Activated CD4-positive, alpha-beta T cell treated with anti-CD3 and anti-CD28 coated beads for 24 hours (primary cell): ENCODE measurements at places on chromosomes 12 and 14.

DNA sequence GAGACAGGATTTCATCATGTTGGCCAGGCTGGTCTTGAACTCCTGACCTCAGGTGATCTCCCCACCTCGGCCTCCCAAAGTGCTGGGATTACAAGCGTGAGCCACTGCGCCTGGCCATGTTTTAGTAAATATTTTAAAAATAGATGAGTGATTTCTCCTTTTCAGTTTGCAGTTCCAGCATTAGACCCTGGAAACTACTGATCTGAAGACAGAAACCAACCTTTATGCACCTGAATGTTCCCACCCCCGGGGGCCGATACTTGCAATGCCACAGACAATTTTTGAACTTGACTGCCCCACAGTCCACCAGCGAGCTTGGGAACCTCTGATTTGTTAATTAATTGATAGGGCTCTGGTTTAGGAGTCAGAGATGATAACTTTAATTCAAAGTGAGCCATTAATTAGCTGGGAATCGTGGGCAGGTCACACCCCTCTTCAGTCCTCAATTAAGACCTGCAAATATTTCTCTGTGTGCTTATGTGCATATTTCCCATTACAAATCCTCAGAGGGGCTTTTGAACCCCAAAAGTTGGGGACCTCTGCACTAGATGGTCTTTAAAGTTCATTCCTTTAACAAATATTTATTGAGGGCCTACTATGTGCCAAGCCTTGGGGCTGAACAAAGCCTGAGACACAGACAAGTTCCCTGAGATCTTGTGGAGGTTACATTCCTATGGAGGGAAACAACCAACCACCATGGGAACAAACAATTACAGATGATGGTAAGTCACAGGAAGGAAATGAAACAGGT lies 4.1 kb upstream of the TMEM120B start:
- no peak for DNase-seq

DNA sequence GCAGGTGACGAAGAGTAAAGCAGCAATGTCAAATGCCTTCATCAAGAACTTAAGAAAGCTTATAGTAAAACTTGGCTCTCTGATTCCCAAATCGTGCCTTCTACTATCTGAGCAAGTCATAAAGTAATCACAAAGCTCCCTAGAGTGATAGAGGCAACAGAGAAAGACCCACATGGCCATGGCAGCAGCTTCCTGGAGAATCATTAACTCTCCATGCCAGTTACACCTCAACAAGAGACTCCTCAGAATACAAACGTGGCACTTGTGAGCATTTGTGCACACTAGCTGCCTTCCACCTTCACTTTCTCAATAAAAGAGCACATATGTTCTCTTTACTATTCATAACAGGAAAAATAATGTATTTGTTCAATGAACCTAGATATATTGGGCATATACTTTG lies 48.0 kb downstream of the PLCZ1 start:
- DNase-seq: no peak

DNA sequence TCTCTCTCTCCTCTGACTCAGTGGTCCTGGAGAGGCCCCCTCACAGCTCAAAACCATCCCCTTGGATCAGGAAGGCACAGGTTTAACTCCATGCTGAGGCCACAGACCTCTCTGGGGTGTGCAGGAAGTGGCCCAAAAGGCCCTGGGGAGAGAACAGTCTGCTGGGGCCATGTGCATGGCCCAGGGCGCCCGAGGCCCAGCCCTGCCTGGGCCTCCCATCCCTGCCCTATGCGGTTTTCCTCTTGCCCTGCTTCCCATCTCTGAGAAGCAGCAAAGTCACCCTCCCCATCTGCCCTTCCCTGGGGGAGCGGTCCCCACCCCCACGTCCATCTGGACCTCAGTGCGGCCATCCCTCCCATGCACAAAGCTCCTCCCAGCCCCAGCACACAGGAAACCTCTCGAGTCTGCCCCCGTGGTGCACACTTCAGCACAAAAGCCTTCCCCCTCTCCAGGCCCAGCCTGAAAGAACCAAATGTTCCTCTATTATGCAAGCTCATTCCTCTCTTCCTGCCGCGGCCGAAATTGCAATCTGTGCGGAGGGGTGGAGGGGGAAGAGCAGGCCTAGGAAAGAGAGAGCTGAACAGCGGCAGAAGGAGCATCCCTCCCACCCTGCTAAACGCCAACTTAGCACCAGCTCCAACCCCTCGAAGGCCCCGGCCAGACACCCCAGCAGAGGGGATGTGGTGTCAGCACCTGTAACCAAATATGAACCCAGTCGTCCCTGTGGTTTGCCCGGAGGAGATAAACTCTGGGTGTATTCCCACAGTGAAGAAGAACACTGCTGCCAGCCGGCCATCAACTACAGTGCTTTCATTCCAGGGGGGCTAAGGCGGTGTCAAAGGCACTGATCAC lies 108.5 kb downstream of the SCARB1 start:
- no peak for DNase-seq

GRCh38 chr12:127745469-127746212 lies 521.3 kb upstream of the TMEM132C start:
- no peak for DNase-seq

GRCh38 chr12:92784797-92785562 lies 82.2 kb downstream of the PLEKHG7 start:
- no peak for DNase-seq

- no peak for DNase-seq
Observed at GRCh38 chr14:24072436-24072835, 1.1 kb downstream of the CPNE6 start.

GRCh38 chr12:47737936-47738594 lies 12.8 kb upstream of the ENDOU start:
- DNase-seq: no peak
